Activated CD4-positive, alpha-beta T cell treated with anti-CD3 and anti-CD28 coated beads, Interleukin-2, amount 10 ng/mL, durations not matched to agents 24 days and 14 days (primary cell): ENCODE measurements at places on chromosomes 11 and 22. TPM values are rescaled to one million over a fixed set of nuclear protein-coding genes. Genes with fewer than 3 reads are reported as not detected.
A peak's percentile ranks its signal among the peaks of the same experiment; 100 is the strongest.

- no peak for DNase-seq
- H3K4me1 ChIP-seq: peaks cover 4% of the 10 kb centered on the region
- H3K27ac ChIP-seq: no peak overlapping the region
- no peaks in the 10 kb centered on the region for H3K36me3 ChIP-seq
Measured at GRCh38 chr11:66815646-66816045, 27.6 kb upstream of the RCE1 start.

DNA sequence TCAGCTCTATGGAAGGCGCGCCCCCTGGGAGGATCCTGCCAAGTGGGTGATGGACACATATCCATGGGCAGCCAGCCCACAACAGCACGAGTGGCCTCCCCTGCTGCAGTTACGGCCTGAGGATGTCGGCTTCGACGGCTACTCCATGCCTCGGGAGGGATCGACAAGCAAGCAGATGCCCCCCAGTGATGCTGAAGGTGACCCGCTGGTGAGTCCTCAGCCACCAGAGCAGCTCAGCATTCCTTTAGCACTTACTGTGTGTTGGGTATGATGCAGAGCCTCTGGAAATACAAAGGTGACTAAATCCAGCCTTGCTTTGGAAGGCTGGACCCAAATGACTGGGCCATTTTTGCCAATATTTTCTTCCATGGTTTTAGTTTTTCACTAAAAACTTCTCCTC lies 45.7 kb downstream of the DBX1 start:
- peaks cover 2% of the 10 kb centered on the region for H3K27me3 ChIP-seq
- DNase-seq: no peak
- H3K36me3 ChIP-seq: no peaks in the 10 kb centered on the region
- H3K4me3 ChIP-seq: no peak overlapping the region
- no peak overlapping the region for H3K27ac ChIP-seq
- peaks cover 1% of the 10 kb centered on the region for H3K4me1 ChIP-seq

GRCh38 chr11:122773781-122774266 lies 64.5 kb upstream of the CRTAM start:
- DNase-seq: no peak
- H3K27ac ChIP-seq: no peak overlapping the region
- peaks cover 27% of the 10 kb centered on the region for H3K4me1 ChIP-seq
- peaks cover 21% of the 10 kb centered on the region for H3K27me3 ChIP-seq
- H3K4me3 ChIP-seq: no peak overlapping the region

- no peaks in the 10 kb centered on the region for H3K27me3 ChIP-seq
- no peak for DNase-seq
- H3K4me1 ChIP-seq: no peaks in the 10 kb centered on the region
- H3K36me3 ChIP-seq: no peaks in the 10 kb centered on the region
- no peak overlapping the region for H3K4me3 ChIP-seq
Measured at GRCh38 chr11:40306938-40307548, 1152.4 kb downstream of the LRRC4C start.

RFPL3 gene
- total RNA-seq: not detected in 2 replicates

DNA sequence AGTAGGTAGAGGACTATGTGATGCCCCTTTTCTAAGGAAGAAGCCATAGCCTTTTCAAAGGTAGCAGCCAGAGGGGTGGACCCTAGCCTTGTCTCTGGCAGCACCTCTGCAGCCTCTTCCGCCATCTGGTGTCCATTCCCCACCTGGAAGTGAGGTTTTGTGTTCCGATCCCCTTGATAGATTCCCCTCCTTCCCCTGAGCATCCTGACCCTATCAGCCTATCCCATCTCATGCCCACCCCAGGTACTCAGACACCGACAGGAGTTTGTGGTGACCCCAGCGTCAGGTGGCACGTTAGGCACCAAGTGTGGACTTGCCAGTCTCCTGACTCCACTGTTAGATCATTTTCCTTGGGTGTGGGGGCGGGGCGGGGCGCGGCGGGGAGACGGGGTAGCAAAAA lies 398 bp upstream of the FAM89B start:
- H3K27ac ChIP-seq: peak overlapping the region; percentile 86
- peak; percentile 81 for DNase-seq
- peaks cover 51% of the 10 kb centered on the region for H3K4me1 ChIP-seq
- H3K4me3 ChIP-seq: peak overlapping the region; percentile 97

HTR3B gene
- total RNA-seq: not detected in 2 replicates
